ENCODE measurements at places on chromosomes 16 and 17.

DNA sequence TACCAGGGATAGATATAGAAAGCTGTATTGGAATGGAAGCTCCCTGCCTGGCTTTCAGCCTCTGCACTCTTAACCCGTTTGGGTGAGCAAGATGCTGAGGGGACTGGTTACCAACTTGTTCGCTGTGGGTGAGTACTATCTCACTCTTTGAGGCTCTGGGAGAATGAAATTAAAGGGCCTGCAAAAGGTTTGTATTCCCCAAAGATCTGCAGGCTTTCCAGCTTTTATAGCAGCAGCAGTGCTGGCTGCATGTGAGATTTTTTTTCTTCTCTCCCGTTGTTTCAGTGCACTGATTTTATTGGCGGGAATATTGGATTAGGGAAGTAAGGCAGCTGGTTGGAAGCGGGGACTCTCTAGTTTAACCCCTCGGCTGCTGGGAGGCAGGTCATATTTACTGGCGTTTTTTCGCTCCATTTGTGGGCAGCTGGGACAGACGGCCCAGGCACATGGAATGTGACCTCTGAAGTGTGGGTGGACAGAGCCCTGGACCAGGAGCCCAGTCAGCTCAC is 30.9 kb downstream of the C17orf75 start:
- DNase-seq, result no peak

- no peak for DNase-seq
Measured at GRCh38 chr17:82752371-82753200, 721 bp downstream of the TBCD start.

DNA sequence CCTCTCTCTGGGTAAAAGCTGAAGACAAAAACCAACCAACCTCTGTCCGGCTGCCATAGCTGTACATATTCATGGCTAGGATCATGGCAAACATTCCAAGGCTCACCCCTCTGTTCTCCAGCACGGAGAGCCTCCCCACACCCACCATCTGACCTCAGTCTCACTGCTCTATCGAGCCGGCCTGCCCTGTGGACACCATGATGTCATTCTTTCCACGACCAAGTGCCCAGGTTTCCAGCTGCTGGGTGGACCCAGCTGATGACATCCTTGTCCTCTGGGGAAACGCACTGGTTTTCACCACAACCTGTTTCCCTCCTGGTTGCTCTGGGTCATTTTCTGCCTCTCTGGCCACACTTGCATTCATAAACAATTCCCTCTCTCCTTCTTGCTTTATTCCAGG is 67.7 kb downstream of the NDEL1 start:
- no peak for DNase-seq

DNA sequence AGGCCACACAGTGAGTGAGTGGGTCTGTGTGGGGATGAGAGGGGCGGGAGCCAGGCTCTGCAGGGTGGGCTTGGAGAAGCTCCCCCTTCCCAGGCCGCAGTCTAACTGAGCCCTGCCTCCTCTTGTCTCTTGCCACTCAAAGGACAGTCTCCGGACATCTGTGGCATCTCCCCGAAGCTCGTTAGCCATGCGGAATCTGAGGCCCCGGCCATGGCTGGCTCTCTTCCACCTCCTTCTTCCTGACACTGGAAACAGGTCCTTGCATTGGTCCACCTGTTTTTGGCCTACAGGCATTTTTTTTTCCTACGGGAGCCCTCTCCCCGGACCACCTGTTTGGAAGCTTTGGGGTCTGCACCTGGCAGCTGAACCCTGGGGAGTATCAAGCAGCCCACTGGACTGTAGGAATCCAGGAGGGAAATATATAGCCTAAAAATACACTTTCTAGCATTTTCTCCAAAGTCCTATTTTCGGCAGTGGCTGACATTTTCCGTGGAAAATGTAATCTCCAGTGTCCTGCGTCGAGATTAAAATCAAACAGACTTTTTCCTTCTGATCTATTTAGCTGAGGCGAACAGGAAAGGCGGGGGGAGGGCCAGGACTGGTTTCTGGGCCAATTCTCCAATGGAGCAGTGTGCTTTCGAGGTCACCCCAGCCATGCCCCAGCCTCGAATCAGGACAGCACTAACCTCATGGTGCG is 9.1 kb downstream of the ATP2A3 start:
- no peak for DNase-seq

DNA sequence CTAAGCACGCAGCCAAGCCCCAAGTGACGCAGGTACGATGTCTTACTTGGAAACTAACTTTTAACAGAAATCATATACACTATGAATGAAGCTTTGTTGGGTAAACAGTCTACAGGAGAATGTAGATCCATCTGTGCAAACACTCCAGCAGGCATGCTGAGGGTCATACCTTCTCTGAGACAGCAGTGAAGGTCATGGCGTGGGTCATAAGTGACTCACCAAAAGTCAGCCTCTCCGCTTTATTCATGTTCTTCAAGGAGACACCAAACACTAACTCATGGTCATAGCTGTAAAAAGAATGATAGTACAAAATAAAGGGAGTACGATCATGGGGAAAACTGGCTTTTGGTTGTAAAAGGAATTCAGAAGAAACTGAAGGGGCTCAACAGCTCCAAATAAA is 20.6 kb downstream of the BLMH start:
- no peak for DNase-seq

GRCh38 chr16:52976539-52977167 is 76.0 kb downstream of the CHD9NB start:
- peak; percentile 5 for DNase-seq

GRCh38 chr17:31068291-31068690 is 26.5 kb upstream of the NF1 start:
- peak; percentile 35 for DNase-seq

DNA sequence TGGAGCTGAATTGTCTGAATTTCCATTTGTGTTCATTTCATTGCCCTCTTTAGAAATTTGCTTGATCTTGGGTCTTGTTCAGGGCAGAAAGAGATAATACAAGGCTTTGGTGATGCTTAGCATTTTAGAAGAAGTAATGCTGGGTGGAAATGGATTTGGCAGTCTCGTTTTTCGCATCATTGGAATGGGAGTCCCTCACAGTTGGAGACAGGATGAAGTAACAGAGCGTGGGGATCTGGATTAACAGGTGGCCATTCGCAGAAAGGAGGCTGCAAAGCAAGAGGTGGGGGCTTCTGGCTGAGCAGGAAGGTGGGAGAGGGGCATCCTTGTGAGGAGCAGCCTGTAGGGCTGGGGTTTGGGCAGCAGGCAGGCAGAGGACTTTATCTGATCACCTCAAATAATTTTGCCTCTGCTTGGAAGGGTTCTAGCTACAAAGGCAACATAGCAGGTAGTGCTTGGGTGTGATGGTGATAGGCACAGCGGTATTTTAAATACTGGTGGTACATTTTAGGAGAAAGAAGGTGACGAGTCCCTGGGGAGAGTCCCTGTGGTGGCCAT is 17.0 kb downstream of the KSR1 start:
- DNase-seq, result no peak

GRCh38 chr17:81195941-81196495 is 26.7 kb downstream of the CEP131 start:
- no peak for DNase-seq

DNA sequence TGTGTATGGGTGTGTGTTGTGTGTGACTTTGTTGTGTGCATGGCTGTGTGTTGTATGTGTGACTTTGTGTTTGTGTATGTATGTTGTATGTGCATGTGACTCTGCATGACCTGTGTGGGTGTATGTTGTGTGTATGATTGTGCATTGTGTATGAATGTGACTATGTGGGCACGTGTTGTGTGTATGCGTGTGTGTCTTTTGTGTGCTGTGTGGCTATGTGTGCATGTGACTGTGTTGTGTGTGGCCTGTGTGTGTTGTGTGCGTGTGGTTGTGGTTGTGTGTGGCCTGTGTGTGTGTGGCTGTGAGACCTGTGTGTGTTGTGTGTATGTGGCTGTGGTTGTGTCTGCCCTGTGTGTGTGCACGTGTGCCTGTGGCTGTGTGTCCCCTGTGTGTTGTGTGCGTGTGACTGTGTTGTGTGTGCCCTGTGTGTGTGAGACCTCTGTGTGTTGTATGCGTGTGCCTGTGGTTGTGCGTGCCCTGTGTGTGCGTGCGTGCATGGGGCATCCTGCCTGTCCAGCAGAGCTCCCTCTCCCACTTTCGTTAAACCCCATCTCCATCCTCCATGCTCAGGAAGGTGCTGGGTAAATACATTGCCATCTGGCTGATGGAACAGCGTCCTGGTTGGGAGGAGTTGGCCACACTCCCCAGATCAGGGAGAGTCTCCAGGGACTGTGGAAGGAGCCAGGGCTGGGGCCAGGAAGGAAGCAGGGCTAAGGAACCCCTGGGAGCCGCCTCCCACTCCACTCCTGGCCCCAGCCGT is 90.1 kb upstream of the GSE1 start:
- DNase-seq, result peak; percentile 70

GRCh38 chr16:30541502-30542329 is 7.1 kb upstream of the ZNF747 start:
- DNase-seq, result peak; percentile 65

- peak; percentile 13 for DNase-seq
Measured at GRCh38 chr17:36705874-36706731, 104.7 kb downstream of the MRM1 start.

DNA sequence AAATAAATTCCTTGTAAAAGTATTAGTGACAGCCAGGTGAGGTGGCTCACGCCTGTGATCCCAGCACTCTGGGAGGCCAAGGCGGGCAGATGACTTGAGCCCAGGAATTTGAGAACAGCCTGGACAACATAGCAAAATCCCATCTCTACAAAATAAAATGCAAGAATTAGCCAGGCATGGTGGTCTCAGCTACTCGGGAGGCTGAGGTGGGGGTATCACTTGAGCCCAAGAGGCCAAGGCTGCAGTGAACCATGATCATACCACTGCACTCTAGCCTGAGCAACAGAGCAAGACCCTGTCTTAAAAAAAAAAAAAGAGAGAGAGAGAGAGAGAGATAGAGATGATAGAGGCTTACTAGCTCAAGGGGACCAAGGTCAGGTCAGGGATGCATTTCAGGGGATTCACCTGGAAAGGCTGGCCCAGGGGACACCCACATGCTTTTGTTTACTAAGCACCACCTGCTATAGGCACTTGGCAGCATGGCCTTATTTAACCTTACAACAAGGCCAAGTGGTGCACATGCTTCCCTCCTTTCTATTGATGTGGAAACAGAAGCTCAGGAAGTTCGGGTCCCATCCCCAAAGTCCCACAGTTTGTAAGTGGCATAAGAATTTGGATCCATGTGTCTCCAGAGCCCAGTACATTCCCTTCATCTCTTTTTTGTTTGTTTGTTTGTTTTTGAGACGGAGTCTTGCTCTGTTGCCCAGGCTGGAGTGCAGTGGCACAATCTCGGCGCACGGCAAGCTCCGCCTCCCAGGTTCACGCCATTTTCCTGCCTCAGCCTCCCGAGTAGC is 12.4 kb upstream of the SRCIN1 start:
- DNase-seq, result no peak

DNA sequence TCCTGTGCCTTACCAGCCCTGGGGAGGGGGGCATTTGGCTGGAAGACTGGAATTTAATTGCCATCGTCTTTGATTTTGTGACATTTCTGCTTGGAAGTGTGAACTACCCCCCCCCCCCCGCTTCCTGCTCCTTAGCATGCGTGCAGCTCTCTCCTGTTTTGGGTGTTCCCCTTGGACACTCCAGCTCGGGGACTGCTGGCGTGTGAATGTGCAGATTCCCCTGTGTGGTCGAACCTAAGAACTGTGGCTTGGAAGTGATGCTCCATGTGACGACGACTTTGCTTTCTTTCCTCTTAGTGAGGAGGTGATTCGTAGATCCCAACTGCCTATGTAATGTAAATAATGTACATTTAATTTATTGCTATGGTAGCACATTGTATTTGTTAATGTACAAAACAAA is 26.1 kb downstream of the OR1D5 start:
- no peak for DNase-seq

DNA sequence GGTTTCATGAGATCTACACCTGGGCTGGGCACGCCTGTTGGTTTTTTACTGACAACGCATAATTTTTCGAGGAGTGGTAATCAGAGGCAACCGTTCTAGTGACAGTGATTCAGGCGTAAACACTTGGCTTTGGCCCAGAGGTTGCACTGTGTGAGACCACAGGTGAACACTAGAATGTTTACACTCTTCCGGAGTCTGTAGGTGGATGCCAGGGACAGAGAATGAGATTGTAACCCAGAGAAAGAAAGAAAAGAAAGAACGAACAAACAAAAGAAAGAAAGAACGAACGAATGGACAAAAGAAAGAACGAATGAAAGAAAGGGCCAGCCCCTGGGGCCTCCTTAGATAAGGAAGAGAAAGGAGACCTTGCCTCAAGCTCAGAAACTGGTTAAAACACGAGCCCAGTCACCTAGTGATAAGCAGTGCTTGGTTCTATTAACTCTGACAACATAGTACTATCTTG is 113.2 kb downstream of the PRKCB start:
- no peak for DNase-seq

DNA sequence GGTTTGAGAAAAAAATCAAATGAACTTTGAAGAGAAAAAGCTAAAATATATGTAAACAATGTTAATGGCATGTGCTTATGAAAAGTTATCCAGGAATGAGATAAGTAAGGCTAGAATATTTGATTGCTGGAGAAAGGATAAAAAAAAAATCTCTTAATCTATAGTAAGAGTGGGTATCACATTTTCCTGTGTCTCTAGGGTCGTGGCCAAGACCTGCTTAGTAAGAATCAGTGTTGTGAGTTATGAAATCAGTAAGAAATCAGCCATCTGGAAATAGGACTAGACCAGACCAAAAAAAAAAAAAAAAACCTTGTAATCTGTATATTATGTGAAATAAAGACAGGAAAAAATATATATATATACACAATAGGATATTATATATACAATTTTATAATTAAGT is 1153.9 kb downstream of the CDH11 start:
- no peak for DNase-seq

DNA sequence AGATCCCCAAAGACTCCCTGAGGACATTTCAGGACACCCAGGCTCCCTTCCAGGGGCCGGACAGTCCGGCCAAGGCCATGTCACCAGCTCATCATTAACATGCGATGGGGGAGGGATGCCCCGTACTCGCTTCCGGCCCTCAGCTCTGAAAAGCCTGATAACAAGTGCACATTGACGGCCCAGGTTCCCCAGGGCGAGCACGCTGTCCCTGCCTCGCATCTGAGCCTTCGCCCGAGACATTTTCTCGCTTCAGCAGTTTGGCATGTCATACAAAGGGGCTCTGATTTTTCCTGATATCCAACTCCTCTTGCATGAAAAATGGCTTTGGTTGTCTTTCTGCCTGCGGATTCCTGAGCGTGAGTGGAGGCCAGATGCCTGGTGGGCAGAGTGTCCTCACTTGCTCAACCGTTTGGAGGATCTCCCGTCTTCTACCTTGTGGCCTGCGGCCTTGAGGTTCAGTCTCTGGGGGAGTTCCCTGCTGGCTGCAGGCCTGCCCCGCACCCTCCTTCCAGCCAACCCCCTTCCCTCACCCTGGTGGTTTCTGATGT is 14.1 kb downstream of the CACNG4 start:
- DNase-seq, result no peak

GRCh38 chr17:82195675-82196672 is 16.7 kb downstream of the CCDC57 start:
- DNase-seq, result no peak

GRCh38 chr17:49814781-49815529 is 26.5 kb downstream of the KAT7 start:
- no peak for DNase-seq

- no peak for DNase-seq
Measured at GRCh38 chr17:73495641-73496040, 148.6 kb downstream of the SDK2 start.

- DNase-seq, result no peak
Measured at GRCh38 chr17:76027159-76027839, at the start of gene EVPL. Gene EVPL, minus strand, starts transcription at chr17:76027306. Its CDS starts 108 bp downstream, at chr17:76027198.

- no peak for DNase-seq
Measured at GRCh38 chr16:16175296-16175695, 48.0 kb downstream of the ABCC6 start.
